ENCODE measurements at places on chromosomes 3 and 15.

- DNase-seq: no peak
Measured at GRCh38 chr3:185900228-185900627, 37.6 kb downstream of the TRA2B start.

DNA sequence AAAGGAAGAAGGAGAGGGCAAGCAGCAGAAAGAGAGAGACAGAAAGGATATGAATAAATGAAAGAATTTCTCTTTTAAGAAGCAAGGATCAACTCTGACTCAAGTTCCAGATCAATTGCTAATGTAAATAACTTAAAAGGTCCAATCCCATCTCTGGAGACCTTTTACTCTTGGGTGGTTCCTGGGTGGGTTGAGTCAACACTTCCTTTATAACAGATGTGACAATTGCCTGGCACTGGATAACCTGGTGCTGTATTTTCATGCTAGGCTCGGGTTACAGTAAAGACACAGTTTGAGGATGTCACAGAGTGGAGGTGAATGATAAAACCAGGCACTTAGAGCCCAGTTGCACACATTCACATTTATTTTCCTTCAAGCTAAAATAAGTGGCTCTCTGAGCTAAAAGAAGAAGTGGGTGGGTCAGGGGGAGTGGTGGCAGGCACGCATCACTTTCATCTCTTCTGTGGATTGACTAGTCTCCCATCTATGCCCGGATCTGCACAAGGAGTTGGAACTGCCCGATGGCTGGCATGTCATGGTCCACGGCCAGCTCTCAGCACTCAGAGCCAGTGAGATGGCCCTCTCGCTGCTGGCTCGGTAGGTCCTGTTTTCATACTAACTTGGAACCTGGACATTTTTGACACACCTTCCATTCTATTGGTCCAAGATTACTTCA lies 465.8 kb downstream of the FOXP1 start:
- DNase-seq: no peak

DNA sequence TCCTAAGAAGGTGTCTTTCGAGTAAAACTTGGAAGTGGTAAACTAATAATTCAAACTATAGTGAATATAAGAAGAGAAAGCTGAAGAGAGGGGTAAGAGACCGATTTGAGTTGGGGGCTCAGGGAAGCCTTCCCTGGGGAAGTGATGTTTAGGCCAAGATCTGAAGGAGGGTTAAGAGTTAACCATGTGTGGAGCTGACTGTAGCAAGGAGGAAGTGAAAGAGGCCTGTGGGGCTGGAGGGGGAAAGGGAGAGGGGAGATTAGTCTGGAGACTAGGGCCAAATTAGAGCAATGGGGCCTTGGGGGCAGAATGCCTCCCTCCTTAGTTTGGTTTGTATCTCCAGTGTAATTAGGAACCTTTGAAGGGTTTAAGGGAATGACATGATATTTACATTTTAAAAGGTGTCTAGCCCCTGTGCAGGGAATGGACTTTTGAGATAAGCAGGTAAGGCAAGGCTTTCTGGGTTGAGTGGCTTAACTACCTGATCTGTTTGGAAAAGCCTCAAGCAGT lies 2.2 kb downstream of the ZNF592 start:
- DNase-seq: no peak

DNA sequence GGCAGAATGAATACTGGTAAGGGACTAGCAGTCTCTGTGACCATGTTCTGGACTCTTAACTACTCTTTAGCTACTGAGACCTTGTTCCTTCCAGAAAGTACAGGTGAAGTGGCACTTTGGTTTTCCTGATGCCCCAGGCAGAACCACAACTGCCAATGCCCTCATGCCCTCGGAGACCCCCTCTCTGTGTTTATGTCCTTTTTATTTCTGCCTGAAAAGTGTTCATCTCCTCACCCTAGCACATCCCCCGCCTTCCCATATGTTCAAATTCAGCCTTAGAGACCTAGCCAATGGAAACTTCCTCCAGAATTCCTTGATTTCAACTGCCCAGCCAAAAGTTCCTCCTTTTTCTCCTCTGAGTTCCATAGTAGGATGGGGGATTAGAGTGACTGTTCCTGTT lies 23.3 kb upstream of the RASGRF1 start:
- DNase-seq: no peak

Data from activated naive CD4-positive, alpha-beta T cell treated with Interleukin-2 at 50 U/mL for 16 hours (primary cell).